NB4 (cell line): ENCODE measurements at places on chromosomes 16 and 17.

DNA sequence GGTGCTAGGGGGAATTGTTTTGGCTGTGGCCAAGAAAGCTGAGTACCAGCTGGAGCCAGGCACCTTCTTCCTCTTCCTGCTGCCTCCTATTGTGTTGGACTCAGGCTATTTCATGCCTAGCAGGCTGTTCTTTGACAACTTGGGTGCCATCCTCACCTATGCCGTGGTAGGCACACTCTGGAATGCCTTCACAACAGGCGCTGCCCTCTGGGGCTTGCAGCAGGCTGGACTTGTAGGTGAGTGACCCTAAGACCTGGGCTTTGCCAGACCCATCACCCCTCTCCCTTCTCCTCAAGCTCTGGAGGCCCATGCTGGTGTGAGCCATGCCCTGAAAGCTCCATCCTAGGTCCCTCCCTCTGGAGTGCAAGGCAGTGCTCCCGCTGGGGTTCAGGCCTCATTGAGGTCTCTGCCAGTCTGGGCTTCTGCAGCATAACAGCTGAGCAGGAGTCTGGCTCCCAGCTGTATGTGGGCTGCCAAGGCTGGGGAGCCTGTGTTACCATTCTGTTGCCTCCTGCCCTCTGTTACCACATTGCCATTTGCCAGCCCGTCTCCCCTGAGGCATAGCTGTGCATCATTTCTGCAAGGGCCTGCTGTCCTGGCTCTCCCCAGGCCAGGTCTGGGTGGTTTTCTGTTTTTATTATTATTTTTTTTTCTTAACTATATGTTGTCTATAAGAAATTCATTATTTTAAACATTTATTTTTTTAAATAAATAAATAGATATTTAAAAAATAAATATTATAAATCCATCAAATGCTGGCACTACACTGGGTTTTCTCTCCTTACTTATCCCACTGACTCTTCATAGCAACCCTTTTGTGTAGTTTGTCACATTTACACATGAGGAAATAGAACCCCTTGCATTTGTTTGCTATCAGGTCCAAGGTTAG is 4.1 kb downstream of the SLC9A5 start:
- DNase-seq = no peak

- DNase-seq = no peak
These were observed 72.6 kb downstream of the CLEC16A start for GRCh38 chr16:11016993-11017392.

DNA sequence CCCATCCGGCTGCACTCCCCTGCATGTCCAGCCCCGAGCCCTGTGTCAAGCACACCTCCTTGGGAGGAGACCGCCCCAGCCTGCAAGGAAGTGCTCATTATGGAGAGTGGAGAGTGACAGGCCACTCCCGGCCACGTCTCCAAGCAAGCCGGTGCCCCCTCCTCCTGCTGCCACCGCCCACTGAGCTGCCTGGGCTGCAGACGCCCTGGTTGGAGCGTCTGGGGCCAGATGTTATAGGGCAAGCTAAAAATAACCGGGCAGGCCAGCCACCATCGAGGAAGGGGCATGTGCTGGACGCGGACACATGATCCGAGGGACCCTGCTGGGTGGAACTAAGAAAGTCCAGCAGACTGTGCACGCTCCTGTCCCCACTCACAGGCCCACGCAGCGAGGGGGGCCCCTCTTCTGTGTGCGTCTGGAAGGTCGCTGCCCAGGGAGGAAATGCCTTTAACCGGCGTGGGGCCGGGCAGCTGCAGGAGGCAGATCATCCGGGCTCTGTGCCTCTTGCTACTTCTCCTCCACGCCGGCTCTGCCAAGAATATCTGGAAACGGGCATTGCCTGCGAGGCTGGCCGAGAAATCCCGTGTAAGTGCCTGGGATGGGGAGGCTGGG is at the start of gene WFDC1:
Gene WFDC1, plus strand, starts transcription at position 348 of the 612 bp plus-strand sequence. Its CDS starts 94 bp downstream, at position 442.
- DNase-seq = peak; percentile 49

GRCh38 chr17:48025040-48025903 is 12.3 kb downstream of the COPZ2 start:
- peak; percentile 95 for DNase-seq

- DNase-seq = no peak
These were observed 229.0 kb downstream of the FTO start for GRCh38 chr16:53932975-53933374.

DNA sequence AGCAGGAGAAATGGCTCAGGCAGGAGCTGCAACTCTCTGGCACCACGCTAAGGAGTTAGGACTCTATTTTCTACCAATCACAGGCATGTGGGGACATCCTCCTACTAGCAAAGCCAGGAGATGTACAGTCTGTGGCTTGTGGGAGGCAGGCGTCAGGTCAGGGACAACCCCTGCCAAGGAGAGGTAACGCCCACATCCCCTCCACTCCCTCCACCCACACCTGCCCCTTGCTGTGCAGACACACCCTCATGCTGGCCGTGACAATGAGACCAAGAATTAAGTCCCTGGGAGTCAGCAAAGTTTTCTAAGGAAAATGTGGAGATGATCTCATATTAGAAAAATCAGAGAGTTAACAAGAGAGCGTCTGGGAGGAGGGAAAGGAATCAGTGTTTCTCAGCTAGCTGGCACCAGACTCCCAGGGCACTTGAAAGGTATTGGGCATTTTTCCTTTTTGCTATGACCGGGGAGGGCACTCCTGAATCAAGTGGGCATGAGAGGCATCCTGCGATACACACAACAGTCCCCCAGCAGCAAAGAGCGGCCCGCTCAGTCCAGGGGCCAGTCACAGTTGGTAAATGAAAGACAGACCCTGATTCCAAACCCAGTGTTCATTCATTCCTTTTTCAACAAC is 87.3 kb upstream of the RPL38 start:
- no peak for DNase-seq

- peak; percentile 61 for DNase-seq
These were observed at the start of gene ZNF629 for GRCh38 chr16:30786936-30787612. ZNF629 (minus strand) TSS chr16:30787205; CDS start chr16:30784482, 2,723 bp downstream.

DNA sequence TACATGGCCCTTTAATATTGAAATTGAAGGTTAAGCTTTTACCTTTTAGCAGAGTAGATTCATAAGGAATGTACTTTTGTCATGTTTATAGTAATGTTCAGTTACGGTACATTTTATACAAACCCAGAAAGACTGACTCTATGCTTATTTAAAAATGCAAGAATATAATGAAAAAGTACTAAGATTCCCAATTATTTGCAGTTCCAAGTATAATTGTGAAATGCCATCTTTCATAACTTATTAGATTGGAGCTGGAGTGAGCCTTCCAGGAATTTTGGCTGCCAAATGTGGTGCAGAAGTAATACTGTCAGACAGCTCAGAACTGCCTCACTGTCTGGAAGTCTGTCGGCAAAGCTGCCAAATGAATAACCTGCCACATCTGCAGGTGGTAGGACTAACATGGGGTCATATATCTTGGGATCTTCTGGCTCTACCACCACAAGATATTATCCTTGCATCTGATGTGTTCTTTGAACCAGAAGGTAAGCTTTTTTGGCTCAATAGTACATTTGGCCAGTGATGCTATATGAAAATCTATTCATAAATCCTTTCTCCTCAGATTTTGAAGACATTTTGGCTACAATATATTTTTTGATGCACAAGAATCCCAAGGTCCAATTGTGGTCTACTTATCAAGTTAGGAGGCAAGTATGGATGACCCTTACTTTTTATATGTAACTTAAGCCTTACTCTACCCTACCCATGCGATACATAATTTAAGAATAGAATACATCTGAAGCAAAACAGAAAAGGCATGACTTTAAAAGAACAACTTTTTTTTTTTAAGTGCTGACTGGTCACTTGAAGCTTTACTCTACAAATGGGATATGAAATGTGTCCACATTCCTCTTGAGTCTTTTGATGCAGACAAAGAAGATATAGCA is 4.2 kb downstream of the SRSF2 start:
- peak; percentile 35 for DNase-seq

DNA sequence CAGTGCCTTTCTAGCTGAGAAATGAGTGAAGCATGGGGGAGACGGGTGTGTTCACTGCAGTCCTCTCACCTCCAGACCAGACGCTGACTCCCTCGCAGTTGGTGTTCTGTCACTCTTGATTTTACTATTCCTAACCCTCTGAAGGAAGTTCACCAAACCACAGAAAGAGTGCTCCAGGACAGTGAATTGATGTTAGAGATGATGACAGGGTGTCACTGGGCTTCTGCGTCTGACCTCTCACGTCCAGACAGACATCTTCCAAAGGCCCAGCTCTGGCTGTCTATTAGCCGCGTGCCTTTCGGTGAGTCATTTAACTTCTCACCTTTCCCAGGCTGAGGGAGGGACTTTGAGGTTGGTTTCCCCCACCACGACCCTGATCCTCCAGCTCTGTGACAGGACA is 8.2 kb downstream of the CRAMP1 start:
- DNase-seq = no peak

GRCh38 chr16:71966932-71967331 is 33.3 kb downstream of the PKD1L3 start:
- DNase-seq = no peak

GRCh38 chr16:58970775-58971174 is 236.7 kb upstream of the GOT2 start:
- DNase-seq = no peak

DNA sequence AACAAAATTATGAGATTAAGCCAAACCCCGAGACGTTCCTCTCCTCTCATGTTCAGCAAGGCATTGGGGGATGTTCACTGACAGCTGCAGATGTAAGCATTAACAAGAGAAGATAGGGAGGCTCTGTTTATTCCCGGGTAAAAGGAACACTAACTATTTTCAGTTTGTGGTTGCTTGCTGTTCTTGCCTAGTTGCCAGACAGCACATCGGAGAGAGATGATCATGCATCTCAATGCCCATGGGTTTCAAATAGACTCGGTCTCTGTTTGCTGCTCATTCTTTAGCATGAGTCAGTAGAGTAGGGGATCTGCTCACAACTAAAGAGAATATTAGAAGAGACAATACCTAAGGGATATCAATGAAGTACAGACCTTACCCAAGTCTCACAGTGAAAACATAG is 78.3 kb downstream of the TMEM100 start:
- no peak for DNase-seq

DNA sequence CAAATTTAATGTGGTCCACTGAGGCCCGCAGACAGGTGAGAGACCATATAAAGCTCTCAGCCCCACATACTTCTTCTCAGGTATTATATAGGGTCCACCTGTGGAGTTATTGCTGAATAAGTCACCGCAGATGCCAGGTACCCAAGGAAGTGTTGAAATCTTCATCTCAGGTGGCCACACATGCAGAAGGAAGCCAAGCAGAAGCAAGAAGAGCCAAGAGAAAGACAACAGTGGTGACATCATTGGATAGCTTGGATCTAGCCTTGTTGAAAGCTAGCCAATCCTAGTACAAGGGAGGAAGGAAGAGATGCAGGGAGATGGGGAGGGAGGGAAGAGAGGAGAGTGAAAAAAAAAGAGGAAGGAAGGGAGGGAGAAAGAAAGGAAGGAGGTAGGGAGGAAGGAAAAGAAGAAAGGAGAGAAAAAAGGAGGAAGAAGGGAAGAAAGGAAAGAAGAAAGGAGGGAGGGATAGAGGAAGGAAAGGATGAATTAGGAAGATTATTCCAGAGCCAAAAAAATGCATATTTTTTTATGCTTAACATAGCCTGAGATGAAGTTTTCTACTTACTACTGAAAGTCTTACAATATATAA is 12.5 kb downstream of the ADAMTS18 start:
- no peak for DNase-seq

DNA sequence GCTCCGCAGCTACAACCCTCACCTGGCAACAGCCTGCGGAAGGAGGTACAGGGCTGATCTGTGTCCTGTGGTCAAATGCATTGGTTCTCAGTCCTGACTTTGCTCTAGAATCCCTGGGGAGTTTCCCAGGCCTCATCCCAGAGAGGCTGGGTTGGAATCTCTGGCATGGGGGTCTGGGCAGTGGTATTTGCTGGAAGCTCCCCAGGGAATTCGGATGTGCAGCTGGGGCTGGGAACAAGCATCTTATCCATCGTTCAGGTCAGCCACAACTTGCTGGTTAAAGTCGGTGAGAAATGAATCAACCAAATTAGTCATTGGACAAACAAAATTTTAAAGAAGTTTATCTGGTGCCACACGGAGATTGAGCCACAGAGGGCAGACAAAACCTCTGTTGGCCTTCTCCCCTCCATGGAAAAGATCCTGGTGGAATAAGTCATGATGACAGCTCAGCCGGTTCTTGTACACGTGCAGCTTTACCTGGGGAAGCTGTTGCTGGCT is 231.2 kb downstream of the FOXL1 start:
- no peak for DNase-seq

DNA sequence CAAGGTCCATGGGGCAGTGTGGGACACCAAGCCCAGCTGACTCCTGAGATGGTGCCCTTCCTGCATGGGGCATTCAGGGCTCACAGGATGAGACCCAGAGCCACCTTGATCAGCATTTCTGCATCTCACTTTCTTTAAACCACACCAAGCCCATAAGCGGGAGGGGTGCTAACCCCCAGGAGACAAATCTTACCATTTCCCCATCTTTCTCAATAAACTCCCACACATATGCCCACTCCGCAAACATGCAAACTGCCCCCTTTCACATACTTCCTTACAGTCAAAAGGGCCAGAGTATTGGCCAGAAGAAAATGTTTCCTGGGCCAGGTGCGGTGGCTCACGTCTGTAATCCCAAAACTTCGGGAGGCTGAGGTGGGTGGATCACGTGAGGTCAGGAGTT is 3.7 kb upstream of the SLC39A11 start:
- DNase-seq = peak; percentile 92

- no peak for DNase-seq
These were observed 33.8 kb upstream of the GHDC start for GRCh38 chr17:42227849-42228700.

DNA sequence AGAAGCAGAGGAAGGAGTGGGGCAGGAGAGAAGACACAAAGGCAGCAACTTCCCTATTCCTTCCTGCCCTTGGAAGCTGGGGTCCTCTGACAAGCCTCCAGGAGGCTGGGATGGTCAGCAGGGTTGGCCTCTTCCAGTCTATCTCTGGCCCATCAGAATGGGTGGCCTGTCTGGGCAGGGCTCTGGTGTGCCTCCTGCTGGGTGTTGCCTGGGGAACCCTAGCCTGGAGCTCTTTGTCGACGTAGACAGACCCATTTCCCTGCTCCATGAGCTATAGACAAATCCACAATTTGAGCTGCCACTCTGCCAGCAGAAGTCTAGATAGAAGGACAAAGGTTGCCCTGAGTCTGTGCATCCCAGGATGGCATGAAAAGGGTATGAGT is 11.4 kb downstream of the IGFBP4 start:
- DNase-seq = no peak

DNA sequence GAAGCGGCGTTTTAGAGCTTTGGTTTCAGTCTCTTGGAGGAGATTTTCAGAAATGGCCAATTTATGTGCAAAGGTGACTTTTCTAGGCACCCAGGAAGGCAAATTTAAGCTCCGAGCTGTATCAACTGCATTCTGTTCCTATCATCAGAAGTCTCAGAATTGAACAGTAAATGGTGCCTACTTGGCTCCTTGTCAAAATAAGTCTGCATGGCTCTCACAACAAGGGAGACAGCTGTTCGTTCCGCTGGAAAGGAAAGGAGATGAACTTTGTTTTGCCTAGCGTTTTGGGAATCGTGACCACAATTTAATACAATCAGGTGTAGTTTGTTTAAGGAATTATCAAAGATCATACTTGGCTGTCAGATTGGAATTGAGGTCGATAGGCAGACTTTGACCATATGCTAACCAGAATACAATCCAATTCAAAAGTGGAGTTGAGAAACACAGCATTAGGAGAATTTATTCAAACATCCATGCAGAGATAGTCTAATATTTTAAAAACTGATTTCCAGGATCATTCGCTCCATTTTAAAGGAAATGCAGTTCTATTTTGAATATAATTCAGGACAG is 139.4 kb downstream of the CPPED1 start:
- DNase-seq = no peak
